ENCODE measurements at places on chromosomes 4 and X.

DNA sequence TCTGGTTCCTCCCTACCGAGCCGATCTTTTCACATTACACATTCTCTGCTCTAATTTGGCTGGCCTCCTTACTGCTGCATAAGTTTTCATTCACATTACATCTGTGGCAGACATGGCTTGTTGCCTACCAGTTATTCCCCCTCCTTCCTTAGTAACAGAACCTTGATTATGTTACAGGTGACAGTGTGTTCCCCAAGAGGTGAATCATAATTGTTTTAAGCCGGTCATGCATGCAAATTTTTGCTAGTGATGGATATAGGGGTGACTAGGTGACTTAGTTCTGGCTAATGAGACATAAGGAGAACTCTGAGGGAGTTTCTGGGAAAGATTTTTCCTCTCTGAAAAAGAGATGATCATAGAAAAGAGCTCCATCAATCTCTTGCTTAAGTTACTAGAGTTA lies 8.4 kb upstream of the LAMP2 start:
- DNase-seq: no peak

DNA sequence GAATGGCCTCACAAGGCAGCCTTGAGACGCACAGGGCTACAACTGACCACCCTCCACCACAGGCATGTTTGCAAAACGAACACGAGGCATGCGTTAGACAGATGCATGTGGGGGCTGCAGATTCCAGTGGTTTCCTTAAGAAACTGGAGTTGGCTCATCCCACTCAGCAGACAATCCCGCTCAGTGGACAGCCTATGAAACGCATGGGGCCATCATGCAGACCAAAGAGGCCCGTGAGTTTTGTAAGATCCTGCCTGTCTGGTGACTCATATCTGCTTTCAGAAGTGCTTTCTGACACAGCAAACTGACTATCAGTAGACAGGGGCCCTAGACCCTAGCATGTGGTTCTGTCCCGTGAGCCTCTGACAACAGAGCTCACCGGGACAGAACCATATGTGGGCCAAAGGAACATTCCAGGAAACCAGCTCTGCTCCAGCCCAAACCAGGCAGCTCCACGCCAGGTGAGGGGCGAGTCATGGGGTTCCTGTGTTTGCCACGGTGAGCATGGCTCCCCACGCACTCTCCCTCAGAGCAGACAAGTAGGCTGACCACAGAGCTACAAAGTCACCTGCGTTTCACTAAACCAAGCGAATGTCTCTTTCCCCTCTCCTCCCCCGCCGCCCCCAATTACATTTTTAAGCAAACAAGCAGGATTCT lies 74.4 kb downstream of the MTMR1 start:
- DNase-seq: no peak

DNA sequence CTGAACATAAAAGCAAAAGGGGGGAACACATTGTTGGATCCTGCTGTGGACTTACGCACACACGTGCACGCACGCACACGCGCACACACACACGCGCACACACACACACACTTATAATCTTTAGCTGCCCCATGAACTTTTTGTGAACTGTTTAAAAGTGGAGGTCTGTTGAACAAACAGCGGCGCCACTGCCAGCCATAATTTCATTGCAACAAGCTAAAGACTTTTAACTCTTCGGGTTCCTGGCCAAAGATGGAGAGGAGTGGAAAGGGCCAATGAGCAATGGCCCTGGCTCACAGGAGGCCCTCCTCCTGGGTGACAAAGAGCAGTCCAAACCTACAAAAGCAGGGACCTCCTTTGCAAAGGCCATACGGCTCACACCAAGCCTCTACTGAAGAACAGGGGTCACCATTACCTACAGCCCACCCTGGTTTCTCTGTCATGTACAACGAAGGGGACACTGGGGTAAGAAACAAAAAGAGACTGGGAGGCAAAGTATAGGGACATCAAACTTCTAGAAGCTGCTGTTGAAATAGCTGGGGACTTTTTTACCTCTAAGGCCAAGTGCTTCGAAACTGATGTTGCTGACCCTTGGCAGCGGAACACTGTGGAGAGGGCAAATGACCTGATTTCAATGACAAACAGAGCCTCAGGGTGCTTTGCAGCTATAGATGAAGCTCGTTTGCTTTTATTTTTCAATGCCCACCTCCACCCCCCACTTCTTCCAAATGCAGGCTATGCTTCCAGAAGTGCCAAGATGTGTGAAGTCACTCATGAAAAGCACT lies 16.7 kb downstream of the BCOR start:
- DNase-seq: no peak

DNA sequence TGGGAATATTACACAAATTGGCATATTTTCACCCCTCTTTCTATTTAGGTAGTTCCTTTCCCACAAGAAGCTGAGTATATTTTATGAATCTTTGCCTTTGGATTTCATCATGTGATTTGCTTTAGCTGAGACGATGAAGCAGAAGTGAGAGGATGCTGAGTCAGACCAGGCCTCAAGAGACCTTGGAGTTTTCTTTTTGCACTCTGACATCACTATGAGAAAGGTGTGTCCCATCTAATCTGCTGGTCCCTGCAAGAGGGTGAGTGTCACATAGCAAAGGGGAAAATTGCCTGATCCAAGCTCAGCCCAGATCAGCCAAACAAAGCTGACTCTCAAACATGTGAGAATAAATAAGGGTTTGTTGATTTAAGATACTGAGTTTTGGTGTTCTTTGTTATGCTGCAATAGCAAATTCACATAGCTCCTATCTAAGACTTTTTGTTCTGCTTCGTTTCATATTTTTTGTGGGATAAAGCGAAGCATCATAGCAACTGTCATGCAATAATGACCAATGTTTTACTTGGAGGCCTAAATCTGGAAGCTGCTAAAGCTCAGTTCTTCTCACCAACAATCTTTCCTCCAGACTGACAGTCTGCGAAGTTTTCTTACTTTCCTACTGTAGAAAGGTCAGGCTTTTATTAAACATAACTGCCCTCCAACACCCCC lies 176.9 kb downstream of the PDHA2 start:
- no peak for DNase-seq

DNA sequence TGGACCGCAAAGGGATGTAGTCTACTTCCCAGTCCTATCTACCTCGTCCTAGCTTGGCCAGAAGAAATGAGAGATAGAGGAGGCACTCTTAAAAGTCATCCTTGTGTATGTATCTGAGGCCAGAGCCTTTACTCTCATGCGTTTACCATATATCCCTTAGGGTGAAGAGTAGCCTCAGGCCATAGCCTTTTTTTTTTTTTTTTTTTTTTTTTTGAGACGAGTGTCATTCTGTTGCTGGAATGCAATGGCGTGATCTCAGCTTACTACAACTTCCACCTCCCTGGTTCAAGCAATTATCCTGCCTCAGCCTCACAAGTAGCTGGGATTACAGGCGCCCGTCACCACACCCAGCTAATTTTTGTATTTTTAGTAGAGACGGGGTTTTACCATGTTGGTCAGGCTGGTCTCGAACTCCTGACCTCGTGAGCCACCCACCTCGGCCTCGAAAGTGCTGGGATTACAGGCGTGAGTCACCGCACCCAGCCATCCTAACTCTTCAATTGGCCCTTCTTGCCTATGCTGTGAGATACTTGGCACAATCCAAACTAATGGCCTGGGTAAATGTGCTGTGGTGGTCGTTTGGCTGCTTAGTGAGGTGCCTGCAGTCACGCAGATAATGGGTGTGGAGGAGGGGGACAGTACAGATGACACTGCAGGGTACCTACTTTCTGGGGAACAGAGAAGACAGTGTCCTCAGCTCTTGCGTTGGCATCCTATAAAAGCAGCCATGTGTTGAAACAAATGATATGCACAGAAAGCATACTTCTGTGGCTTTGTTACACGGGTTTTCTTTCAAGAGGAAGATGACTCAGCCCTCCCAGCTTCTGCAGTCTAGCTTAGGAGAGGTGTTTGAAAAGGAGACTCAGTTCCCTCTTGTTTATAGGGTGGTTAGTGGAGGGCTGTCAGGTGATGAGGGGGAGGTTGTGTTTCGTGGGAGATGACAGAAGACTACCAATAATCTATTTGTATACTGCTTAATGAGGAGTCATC lies 10.4 kb upstream of the DGAT2L6 start:
- DNase-seq: no peak

DNA sequence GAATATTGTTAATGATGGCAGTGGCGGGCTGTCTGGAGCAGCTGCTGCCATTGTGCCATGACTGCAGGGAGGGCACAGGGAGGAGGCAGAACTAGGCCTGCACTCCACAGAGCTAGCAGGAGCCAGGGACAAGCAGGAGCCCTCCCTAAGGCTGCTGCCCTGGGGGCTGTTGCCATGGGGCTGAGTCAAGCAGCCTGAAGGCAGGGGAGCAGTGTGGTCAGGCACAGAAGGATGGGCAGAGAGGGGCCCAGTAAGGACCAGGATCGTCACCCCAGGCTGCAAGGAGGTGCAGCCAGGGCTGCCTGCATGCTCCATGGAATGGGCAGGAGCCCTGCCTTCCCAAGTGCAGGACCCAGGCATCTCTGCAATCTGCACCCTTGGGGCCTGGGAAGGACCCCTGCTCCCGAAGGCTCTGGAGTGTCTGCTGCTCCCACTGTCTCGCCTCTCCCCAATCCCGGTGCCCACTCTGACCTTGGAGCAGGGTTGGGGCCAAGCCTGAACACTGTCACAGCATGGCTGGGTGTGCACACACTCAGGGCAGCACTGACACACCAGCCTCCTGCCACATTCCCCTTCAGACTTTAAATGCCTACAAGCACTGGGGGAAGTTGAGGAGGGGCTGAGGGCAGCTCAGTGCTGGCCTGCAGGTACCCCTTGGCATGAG lies 98.3 kb upstream of the GALNTL6 start:
- no peak for DNase-seq

DNA sequence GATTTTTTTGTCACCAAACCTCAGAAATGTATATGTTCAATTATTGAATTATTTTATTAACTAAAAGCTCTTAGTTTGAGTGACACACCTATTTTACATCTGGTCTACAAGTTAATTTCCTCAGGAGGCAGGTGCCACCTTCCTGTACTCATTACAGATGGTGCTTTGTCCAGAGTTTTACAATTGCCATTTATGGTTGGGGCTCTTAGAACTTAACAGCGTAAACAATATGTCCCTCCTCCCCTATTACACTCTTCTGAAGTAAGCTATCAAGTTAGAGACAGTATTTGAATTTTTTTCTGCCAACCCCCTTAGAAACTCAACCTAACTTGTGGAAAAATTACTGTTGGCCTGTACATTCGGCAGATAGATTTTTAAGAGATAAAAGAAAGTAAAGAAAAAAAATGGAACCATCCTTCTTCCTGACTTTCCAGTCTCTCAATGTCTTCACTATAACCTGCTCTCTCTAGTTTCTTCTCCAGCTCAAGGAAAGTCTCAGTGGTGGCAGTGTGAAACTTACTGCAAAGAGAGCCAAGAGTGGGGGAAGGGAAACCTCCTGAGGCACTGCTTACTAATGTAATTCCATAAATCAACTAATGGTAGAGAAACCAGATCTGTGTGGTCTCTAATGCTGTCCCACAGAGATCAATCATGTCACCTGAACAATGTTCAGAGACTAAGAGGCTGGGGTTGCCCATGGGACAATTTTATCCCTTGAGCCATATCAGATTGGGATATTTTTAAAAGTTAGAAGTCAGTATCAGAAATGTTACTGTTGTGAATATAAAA lies 7.8 kb downstream of the CXXC4 start:
- no peak for DNase-seq

GRCh38 chr4:23889814-23890341 lies at the start of gene PPARGC1A:
Gene PPARGC1A (minus strand): TSS chr4:23890047. CDS start chr4:23889957, 90 bp downstream.
- no peak for DNase-seq

All from GM12892 (cell line).